ENCODE measurements at places on chromosomes 5 and 9.

- DNase-seq = peak; percentile 27
These were observed 6.1 kb upstream of the FOXB2 start for GRCh38 chr9:77013206-77013931.

DNA sequence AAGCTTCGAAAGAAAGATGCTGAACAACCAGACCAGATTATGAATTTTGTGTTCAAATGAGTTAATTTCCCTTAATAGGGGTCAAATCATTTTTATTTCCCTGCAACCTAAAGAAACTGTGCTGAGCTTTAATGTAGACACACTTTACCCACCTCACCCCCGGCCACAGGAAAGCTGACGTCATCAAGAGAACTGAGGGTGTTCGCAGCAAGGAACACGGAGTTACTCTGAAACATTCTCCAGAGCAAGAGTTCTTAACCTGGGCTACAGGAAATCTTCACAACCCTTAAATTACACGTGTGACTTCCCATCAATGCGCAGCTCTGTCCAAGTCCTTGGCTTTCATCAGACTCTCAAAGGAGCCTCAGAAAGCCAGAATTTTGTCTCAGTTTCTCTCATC, 116.3 kb downstream of the COL23A1 start:
- no peak for DNase-seq

DNA sequence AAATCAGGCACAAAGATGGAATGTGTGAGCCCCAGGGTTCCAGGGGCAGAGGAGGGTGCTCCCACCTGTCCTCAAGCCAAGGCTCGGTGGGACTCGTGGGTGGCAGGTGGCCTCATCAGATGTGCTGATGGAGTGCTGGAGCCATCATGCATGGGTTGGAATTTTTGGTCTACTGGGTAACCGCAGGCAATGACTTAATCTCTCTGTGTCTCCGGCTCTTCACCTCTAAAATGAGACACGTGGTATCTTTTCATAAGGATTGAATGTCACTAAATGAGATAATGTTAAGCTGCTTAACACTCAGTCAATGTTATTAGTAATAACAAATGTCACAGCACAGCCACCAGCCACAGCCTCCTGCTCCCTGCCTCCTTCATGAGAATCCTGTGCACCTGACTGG, 245.5 kb downstream of the HSPA4 start:
- DNase-seq = no peak

GRCh38 chr5:79849061-79849460, 142.0 kb downstream of the MTX3 start:
- DNase-seq = no peak

- DNase-seq = no peak
These were observed 51.9 kb downstream of the GALNT10 start for GRCh38 chr5:154242442-154242841.
